ENCODE measurements at places on chromosomes 6 and 20. TPM values are rescaled to one million over a fixed set of nuclear protein-coding genes. Genes with fewer than 3 reads are reported as not detected.

The ADTRP gene
- 1.0 TPM for total RNA-seq

The STX11 gene
- 1.8 TPM for total RNA-seq

The TRIM31 gene
- 1.7 TPM for total RNA-seq

The OR14J1 gene
- total RNA-seq, result not detected

The RWDD2A gene
- 1.6 TPM for total RNA-seq

The SIRPD gene
- not detected for total RNA-seq

The GJA1 gene
- total RNA-seq, result 50.3 TPM

The PIGT gene
- total RNA-seq, result 103 TPM

The BLCAP gene
- 53.5 TPM for total RNA-seq

The CST3 gene
- 416 TPM for total RNA-seq

The DHX35 gene
- total RNA-seq, result 8.8 TPM

The BMP2 gene
- total RNA-seq, result 0.64 TPM

The ATRN gene
- 25.1 TPM for total RNA-seq

The HNF4A gene
- 14.5 TPM for total RNA-seq

The ZSCAN31 gene
- 3.2 TPM for total RNA-seq

The COL9A3 gene
- 0.87 TPM for total RNA-seq

The SMPDL3A gene
- 3.0 TPM for total RNA-seq

The MOXD1 gene
- 1.6 TPM for total RNA-seq

The SERPINB1 gene
- total RNA-seq, result 54.3 TPM

The RNF217 gene
- 9.5 TPM for total RNA-seq

The RNASET2 gene
- total RNA-seq, result 16.1 TPM

The JAG1 gene
- total RNA-seq, result 54.7 TPM

The CLIC1 gene
- total RNA-seq, result 542 TPM

The WFDC10A gene
- not detected for total RNA-seq

The BPIFB1 gene
- not detected for total RNA-seq

The ZNF165 gene
- 0.97 TPM for total RNA-seq

The TAP1 gene
- 29.1 TPM for total RNA-seq

The DEFB132 gene
- total RNA-seq, result not detected

The HLA-DPA1 gene
- total RNA-seq, result not detected

The POPDC3 gene
- 30.2 TPM for total RNA-seq

The LY6G5C gene
- 0.77 TPM for total RNA-seq

The OPRM1 gene
- not detected for total RNA-seq

The RNF182 gene
- total RNA-seq, result 2.5 TPM

Measured in A549 treated with RU486 at 1 μM for 4 hours (cell line).